ENCODE measurements at places on chromosomes 5 and 9. TPM values are rescaled to one million over a fixed set of nuclear protein-coding genes. Genes with fewer than 3 reads are reported as not detected.
A peak's percentile ranks its signal among the peaks of the same experiment; 100 is the strongest.

Gene WDR38
- total RNA-seq = not detected

Gene ST8SIA4
- total RNA-seq = 1.00 TPM

Gene F2R
- total RNA-seq = 17.1 TPM

Gene BAAT
- total RNA-seq = not detected

Gene IL33
- 0.33 TPM for total RNA-seq

GRCh38 chr9:109033941-109034700 lies 20.8 kb upstream of the CTNNAL1 start:
- DNase-seq = no peak

Gene OTP
- not detected for total RNA-seq

GRCh38 chr5:106135473-106135872 lies 1535.3 kb downstream of the EFNA5 start:
- DNase-seq = no peak

Gene CNTLN
- total RNA-seq = 9.0 TPM

GRCh38 chr5:118956727-118957126 lies 31.6 kb downstream of the DTWD2 start:
- DNase-seq = no peak

DNA sequence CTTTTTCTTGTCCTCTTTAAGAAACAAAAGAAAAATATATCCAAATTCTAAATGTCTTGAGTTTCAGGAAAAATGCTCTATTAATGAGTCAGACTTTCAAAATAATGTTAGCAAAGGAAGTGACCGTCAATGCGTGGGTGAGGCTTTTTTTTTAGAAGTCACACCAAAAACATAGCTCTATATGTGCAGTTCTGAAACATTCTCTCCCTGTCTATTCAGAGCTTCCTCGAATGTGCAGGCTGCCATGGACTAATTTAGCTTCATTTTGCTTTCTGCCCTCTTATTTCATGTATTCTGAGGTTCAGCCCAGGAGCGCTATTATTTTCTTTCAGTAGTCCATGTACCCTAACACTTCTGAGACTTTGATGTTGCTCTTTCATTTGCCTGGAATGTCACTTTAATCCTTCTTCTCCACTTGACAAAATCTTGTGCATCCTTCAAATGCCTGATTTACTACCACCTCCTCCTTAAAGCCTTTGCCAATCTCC lies 72.5 kb upstream of the RASA1 start:
- DNase-seq = no peak

GRCh38 chr5:181071257-181071656 lies 31.2 kb downstream of the BTNL9 start:
- DNase-seq = no peak

DNA sequence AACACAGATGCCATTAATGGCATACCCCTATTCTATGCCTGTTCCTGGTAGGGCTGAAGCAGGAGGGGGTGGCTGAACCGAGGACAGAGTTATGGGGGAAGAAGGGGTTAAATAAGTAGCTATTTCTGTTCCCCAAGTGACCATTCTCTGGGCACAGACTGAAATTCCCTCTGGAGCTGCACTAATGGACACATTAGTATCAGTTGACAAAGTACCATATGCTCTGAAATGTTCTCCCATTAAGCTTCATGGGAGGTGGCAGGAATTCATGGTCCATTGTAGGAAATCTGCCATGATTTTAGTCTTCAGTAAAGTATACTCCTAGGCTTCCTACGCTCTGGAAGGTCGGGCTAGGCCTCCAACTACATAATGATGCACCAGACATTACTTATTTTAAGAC lies 10.5 kb upstream of the FRMPD1 start:
- DNase-seq = no peak

GRCh38 chr9:72464857-72465592 lies 56.4 kb upstream of the TMC1 start:
- DNase-seq = no peak

- DNase-seq = no peak
Measured at GRCh38 chr5:83967417-83967816, 246.8 kb upstream of the HAPLN1 start.

DNA sequence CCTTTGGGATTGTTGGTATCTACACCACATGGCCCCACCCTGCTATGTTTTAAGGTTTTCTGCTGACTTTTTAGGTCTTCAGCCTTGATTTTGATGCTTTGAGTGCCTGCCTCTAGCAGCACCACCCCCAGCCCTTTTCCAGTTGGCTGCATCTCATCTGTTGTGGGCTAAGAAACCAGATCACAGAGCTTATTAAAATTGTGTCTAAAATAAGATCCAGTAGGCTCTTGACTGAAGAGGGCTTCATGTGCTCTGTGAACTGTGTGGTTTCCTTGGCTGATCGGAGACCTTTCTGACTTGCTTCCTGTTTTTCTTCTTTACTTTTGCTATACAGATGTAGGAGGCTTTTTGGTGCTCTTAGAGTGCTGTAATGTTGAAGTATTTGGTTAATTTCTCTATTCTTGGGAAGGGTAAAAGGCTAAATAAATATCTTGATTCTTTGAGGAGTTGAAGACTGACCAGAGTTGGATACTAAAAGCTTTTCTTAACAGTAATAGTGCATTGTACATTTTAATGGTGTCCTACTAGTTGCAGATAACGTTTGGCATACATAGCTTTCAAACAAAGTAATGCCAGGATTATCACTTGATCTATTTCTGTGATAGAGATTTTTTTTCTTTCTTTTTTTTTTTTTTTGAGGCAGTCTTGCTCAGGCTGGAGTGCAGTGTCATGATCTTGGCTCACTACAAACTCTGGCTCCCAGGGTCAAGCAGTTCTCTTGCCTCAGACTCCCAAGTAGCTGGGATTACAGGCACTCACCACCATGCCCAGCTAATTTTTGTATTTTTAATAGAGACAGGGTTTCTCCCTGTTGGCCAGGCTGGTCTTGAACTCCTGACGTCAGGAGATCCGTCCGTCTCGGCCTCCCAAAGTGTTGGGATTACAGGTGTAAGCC lies 4.5 kb downstream of the UBE2D2 start:
- no peak for DNase-seq

GRCh38 chr5:154714266-154714986 lies 40.8 kb upstream of the LARP1 start:
- DNase-seq = no peak

GRCh38 chr5:149887622-149888183 lies 56.9 kb downstream of the PDE6A start:
- DNase-seq = no peak

- no peak for DNase-seq
Measured at GRCh38 chr9:95962936-95963335, 87.4 kb downstream of the ERCC6L2 start.

GRCh38 chr9:4592295-4592694 lies 69.8 kb upstream of the PLPP6 start:
- DNase-seq = no peak

GRCh38 chr9:127735530-127736185 lies 564 bp upstream of the TOR2A start:
- DNase-seq = no peak

DNA sequence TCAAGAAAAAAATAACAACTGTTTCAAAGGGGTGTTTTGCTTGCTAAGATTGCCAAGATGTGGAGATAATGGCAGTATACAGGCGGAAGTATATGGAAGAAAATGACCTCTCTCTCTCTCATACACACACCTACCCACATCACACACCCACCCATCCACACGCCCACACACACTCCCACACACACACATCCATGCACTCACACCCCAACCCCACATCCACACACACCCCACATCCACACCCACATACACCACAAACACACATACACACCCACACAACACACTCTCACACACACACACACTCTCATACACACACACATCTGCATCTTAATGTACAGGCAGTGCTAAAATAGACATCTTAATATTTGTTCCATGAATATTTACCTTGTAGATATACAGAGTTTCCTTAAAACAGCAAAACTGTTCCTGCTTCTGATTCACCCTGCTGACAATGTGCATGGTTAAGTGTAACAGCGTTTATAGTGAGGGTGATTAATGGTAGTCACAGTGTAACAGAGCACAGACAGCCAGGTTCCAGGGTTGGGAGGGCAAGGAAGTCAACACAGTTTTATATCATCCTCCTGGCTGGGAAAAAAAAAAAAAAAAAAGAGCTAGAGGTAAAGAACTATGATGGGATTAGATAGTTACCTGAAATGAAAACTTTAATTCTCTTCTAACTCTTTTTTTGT lies 8.3 kb downstream of the BHMT2 start:
- DNase-seq = no peak

Gene CARTPT
- total RNA-seq = not detected

Gene HMMR
- total RNA-seq = 65.2 TPM

DNA sequence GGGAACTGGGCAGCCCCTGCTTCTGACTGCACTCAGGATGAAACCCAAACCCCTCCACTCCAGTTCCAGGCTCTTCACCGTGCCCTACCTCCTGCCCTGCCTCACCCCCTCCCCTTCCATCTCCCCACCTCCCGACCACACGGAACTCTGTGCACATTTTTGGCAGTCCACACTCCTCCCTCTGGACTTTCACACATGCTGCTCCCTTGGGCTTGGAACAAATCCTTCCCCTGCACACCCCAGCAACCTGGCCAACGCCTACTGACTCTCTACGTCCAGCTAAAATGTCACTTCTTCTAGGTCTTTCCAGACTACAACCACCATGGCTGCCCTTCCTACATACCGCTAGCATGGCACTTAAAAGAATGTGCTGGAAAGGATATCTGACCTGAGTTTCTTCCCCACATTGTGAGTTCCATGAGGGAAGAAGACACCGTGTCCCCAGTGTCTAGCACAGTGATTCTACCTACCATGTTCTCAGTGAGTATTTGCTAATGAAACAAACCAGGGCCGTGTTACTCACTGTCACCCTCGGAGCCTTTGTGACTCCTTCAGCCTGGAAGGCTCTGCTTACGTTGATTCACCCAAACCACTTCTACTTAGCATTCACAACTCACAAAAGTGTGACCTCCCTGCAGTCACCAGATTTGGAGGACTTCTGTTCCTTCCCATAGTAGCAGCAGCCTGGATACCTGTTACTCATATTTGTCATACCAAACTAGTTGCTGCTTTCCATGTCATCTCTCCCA lies 18.7 kb downstream of the RETREG1 start:
- no peak for DNase-seq

Gene BTNL8
- 0.21 TPM for total RNA-seq

GRCh38 chr5:177988989-177989625 lies 6.9 kb downstream of the PROP1 start:
- no peak for DNase-seq

- no peak for DNase-seq
Measured at GRCh38 chr9:91677822-91678436, 254.3 kb upstream of the NFIL3 start.

GRCh38 chr5:112245656-112246055 lies 173.4 kb downstream of the EPB41L4A start:
- DNase-seq = no peak

Gene SPATA24
- 7.7 TPM for total RNA-seq

GRCh38 chr9:125601961-125602360 lies 105.0 kb downstream of the MAPKAP1 start:
- DNase-seq = no peak

- no peak for DNase-seq
Measured at GRCh38 chr5:132069561-132069960, 4.0 kb upstream of the CSF2 start.

Gene NEUROG1
- not detected for total RNA-seq

DNA sequence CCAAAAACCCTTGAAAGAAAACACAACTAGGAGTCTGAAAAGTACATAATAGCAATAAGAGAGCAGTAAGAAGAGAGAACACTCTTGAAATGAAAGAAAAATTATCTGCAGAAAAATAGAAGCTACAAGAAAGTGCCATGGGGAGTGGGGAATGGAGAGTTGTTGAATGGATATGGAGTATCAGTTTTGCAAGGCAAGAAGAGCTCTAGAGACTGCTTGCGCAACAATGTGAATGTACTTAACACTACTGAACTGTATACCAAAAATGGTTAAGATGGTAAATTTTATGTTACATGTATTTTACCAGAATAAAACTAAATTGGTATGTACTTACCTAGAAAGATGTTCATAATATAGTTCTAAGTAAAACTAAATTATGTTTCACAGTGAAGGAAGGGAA lies 54.8 kb upstream of the RASGRF2 start:
- no peak for DNase-seq

- no peak for DNase-seq
Measured at GRCh38 chr9:35519692-35520363, 29.9 kb downstream of the RUSC2 start.

DNA sequence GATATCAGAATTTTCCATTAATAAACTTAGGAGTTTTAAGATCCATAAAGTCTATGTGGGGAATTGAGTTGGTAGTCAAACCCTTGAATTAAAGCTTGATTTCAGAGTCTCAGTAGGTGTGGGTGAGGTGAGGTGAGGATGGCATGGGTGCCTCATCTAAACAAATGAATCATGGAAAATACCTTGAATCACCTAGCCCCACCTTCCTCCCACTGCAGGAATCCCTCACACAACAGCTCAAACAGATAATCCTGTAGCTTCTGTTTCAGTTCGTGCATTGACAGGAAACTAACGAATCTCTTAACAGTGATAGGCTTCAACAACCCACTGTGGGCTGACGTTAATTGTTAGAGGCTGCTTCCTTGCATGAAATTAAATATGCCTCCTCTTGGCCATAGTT lies 185.0 kb downstream of the SREK1 start:
- DNase-seq = no peak

GRCh38 chr5:67679184-67679841 lies 482.7 kb upstream of the CD180 start:
- DNase-seq = no peak

Gene GABBR2
- 0.66 TPM for total RNA-seq

DNA sequence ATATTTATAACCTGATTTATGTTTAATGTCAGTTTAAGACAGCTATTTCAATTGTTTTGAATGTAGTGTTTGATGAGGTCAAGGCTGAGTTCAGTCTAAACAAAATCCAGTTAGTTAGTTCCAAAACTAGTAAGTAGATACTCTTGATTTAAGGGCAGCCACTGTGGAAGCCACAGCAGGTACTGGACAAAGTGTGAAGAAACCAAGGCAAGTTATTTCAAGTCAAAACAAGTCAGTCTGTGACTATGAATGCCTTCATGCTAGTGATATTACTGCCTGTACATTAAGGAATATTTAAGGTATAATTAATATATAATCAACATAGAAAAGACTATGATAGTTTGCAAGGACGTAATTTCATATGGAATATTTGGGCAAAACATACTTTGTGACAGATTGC lies 362.3 kb downstream of the DMRTA1 start:
- DNase-seq = no peak

DNA sequence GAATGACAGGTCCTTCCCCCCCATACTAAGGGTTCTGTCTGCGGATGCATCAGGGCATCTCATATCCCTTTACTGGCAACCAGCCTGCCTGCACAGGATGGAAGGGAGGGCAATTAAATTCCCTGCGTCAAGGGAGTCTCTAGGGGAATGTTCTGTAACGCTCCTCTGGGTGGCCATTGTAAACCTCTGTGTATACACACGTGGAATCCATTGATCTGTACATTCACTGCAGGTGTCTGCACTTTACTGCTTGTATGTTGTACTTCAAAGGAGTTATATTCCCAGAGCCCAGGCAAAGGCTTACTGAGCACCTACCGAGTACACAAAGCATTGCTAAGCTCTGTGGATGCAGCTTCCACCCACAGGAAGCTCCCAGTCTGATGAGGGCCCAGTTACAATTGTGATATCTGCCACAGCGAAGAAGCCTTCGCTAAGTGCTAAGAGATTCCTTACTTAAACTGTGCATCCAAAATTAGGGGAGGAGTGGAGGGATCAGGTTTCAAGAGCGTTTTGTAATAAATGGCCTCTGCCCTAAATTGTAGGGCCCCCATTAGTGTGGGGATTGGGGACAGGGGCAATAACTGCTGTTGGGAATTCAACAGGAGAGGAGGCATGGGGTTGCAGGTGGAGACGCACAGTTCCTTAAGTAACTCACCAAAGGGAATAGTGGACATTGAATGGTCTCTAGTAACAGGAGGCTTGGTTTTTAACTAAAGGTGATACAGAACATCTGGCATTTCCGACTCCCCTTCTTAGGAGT lies 1.5 kb upstream of the RETREG1 start:
- peak; percentile 43 for DNase-seq

- DNase-seq = no peak
Measured at GRCh38 chr5:17039170-17039569, 103.1 kb upstream of the MYO10 start.
